ENCODE measurements at places on chromosomes 12 and 14.

GRCh38 chr14:95185033-95185766, 27.9 kb upstream of the DICER1 start:
- DNase-seq, result no peak

DNA sequence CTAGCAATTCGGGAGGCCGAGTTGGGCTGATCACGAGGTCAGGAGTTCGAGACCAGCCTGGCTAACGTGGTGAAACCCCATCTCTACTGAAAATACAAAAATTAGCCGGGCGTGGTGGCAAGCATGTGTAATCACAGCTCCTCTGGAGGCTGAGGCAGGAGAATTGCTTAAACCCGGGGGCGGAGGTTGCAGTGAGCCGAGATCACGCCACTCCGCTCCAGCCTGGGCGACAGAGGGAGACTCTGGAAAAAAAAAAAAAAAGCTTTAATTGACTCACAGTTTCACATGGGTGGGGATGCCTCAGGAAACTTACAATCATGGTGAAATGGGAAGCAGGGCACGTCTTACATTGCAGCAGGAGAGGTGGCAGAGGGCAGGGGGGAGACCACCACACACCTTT, 30.6 kb upstream of the SLC2A3 start:
- no peak for DNase-seq

- DNase-seq, result no peak
Measured at GRCh38 chr12:126346087-126346486, 1280.9 kb downstream of the AACS start.

DNA sequence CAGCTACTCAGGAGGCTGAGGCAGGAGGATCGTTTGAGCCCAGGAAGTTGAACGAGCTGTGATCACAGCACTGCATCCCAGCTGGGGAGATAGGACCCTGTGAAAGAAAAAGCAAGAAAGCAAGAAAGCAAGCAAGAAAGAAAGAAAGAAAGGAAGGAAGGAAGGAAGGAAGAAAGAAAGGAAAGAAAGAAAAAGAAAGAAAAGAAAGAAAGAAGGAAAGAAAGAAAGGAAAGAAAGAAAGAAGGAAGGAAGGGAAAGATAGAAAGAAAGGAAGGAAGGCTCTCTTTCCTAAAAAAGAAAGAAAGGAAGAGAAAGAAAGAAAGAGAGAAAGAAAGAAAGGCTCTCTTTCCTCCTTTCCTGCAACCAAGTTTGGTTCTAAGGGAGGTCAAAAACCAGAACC, 380.3 kb downstream of the PCNX1 start:
- no peak for DNase-seq

DNA sequence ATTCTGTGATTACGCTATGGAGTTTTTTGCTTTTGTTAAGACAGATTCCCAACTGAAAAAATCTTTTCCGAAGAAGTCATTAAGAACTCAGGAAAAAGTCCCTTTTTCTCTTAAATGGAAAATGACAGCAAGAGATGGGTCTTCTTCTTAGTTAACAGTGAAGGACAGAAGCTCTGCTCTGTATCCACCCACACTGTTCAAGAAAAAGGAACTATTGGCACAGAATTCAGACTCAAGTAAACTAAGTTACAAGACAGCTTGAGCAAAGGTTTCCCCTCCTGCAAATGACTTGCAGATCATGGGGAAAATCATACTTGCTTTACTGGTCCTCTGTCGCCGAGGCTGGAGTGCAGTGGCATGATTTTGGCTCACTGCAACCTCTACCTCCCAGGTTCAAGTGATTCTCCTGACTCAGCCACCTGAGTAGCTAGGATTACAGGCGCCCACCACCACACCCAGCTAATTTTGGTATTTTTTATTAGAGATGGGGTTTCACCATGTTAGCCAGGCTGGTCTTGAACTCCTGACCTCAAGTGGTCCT, 137.1 kb upstream of the AEBP2 start:
- DNase-seq, result no peak

DNA sequence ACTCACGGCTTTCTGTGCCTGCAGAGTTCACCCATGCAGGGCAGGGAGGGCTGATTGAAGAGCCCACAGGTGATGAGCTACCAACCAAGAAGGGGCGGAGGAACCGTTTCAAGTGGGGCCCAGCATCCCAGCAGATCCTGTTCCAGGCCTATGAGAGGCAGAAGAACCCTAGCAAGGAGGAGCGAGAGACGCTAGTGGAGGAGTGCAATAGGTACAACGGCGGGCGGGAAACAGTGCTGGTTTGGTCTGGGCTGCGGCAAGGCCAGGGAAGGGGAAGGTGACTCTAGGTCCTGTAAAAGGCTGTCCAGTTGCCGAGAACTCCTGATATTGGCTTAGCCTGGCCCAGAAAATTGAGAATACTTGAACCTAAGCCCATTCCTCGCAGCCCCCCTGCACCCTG, 15.2 kb downstream of the HNF1A start:
- DNase-seq, result no peak

DNA sequence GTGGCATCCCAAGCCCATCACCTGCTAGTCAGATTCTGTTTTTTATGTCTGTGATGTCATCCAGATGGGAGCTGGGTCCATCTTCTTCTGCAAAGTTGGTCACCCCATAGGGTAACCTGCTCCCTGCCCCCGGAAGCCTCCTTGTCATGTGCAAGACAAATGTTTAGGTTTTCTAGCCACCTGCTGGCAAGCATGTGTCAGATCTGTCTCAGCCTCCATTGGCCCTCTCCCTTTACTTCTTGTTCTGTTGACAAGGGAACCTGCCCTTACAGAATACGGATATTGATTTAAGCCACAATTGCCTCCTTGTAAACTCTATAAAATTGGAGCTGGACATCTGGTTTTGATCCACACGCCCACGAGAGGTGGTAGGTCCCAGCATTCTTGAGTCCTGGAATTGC, 7.5 kb downstream of the NTF3 start:
- DNase-seq, result no peak

DNA sequence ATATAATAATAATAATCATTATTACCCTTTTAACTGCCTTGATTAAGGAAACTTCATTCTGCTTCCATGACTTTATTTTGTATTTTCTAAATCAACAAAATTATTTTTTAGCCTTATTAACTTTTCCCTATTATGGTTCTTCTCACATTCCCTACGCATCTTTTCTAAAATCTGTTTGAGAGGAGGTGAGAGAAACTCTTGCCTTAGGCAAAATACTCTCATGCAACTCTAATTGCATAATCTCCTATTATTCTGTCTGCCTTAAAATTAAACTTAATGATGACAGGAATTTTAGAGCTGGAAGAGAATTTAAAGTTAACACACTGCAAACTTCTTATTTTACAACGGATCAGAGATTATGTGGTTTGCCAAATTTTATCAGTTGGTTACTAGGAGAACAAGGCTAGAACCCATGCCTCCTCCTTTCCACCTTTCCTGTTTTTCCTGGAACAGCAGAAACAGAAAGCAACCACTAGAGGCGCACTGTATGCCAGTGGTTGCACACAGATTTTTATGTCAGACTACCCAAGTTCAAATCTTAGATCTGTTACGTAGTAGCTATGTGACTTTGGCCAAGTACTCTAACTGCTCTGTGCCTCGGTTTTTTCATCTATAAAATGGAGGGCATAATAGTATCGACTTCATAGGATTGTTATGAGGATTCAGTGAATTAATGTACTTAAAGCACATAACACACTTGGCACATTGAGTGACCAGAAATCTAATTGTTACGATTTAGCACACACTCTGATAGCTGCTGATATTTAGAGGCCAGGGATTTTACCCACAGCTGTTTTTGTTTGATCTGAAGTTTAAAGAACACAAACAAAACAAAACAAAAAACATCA, 4.3 kb upstream of the BRMS1L start:
- no peak for DNase-seq

GRCh38 chr12:57797933-57798332, 15.3 kb downstream of the TSFM start:
- no peak for DNase-seq

DNA sequence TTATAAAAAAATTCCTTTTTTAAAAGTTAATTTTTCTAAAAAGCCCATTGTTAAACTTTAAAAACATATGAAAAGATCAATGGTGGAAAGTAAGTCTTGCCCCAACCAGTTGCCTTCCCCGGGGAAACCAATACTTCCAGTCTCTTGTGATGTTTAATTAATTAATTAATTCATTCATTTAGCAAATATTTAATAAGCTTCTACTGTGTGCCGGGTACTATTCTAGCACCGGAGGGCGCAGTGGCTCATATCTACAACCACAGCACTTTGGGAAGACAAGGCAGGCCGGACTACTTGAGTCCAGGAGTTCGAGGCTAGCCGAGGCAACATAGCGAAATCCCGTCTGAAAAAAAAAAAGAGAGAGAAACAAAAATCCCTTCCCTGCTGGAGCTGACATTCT, 87.4 kb downstream of the HECTD4 start:
- DNase-seq, result no peak

GRCh38 chr12:104689635-104690034, 232.9 kb downstream of the CHST11 start:
- DNase-seq, result no peak

GRCh38 chr12:69511469-69512267, 41.5 kb downstream of the FRS2 start:
- no peak for DNase-seq
